CD4-positive, alpha-beta T cell treated with Interleukin-4 for 1 hour (primary cell): ENCODE measurements at places on chromosomes 2 and 18.

DNA sequence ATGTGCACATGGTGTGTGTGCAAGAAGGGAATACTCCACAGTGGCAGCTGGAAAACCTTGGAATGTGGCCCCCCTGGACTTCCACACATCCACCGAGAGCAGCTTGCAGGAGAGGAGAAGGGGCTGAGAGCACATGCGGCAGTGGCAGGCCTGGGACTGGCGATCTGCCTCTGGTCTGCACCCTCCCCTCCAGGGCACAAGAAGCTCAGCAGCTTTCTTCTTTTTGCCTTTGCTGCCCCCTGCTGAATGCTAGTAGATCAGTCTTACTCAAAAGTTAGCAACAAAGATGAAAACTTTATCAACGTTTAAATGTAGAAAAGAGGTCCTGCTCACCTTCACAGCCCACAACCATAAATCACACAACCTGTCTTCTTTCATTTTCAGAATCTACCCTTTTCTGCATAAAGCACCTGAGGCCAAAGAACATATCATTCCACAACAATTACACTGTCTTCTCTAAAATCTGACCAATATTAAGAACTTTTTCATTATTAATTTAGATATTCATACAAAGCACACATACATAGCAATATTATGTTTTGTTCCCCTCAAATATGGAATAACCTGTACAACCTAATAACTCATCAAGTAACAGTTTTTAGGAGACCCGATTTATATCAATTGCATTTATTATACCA, 34.6 kb downstream of the TGFBRAP1 start:
- DNase-seq, result peak; percentile 25

DNA sequence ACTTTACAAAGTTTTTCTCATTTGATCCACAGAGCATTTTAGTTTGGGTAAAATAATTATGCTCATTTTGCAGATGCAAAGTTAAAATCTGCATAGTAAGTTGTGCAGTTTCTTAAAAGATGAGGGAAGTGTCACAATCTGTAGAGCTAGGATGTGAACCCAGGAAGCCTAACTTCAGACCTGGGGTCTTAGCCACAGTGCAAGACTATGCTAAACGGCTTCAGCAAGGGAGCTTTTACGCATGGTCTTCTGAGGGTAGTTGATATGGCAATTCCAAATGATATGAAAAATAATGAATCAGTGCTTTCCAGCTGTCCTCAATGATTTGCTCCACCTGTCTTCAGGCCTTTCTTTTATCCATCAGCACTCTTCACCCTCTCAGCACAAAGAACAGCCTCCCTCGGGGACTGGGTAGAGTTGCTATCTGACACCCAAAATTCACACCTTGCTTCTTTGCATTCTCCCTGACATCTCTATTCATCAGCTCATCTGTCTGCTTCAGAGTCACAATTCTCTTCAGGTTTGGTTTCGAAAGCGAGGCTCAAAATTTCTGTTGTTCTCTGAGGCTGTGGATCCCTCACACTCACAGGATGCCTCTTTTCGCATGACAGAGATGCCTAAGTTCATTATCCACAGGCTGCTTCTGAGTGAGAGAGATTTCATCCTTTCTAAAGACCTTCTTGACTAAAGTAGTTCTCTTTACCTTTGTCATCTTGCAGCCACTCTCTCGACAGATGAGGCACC, 302.5 kb downstream of the NRXN1 start:
- no peak for DNase-seq

- no peak for DNase-seq
These were observed 144.3 kb downstream of the DTNB start for GRCh38 chr2:25529034-25529433.

GRCh38 chr2:11357428-11357972, 13.1 kb upstream of the ROCK2 start:
- DNase-seq, result no peak

- DNase-seq, result no peak
These were observed 766.9 kb upstream of the ZEB2 start for GRCh38 chr2:145286716-145287275.

- DNase-seq, result no peak
These were observed 219.8 kb downstream of the SH3BP4 start for GRCh38 chr2:235171550-235172031.

DNA sequence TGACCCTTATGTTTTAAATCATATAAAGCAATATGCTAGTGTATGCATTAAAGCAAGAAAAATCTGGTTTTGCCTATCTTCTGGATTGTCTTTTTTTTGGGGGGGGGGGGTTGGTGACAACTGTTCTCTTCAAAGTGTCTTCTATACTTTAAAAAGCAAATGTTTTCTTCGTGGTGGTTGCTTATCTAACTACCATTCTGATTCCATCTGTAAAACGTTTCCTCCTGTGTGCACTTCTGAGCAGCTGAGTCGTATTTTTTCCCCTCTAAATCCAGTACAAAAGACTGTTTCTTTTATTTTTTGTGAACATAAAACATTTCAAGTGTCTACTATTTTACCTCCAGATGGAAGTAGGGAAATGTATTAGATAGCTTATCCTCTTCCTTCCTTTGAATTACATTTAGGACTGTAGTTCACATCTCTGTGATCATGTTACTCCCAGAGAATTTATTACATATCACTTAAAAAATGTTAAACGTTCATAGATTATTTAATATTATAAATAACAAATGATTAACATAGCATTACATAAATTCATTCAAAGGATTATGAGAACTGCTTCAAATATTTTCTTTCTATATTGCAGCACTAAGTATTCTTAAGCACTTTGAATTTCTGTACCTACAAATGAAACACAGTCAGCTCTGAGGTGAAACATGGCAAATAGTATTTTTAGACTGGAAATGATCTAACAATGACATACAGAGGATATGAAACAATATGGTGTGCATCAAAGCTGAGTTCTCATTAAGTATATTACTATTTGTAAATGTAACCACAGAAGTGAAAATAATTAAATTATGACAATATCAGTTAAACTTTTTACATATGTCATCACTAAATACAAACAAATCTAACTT, 56.4 kb downstream of the SCN3A start:
- DNase-seq, result no peak

DNA sequence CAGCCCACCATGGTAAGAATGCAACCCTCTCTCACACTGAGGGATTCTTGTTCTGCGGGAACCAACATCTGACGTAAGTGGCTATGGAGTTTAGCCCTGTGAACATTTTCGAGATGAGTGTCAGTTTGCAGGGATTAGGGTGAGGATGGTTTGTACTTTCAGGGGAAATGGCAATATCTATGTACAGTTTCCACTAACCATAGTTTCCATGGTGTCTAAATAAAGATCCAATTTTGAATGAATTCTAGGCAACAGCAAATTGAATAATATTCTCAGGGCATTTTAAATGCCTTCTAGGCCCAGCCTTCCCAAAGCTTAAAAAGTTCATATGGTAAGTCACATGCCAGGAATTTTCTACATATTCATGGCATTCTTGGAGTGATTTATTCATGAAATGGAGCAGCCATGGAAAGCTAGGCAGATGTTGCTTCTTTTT, 105.4 kb upstream of the MMADHC start:
- no peak for DNase-seq

GRCh38 chr2:201260302-201260800, at the start of gene CASP8:
TSS of gene CASP8 (plus strand) at chr2:201260536. CDS start at chr2:201266487, 5,951 bp downstream.
- peak; percentile 85 for DNase-seq

DNA sequence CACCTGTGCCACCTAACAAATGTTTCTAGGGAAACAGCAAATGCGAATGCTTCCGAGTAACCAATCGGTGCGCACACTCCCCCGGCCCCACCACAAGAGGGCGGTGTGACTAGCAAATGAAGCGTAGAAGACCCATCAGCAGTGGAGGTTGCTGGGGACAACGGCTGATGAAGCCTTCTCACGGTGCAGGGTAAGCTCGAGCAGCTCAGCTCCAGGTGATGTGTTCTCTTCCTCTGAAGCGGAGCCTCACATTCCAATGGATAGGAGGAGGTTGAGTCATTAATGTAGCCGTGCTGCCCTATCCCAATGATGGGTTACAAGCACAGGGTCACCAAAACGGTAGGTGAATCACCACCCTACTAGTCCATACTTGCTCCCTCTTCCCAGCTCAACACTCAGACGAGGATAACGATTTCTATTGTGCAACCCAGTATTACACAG, 127.6 kb upstream of the TWIST2 start:
- no peak for DNase-seq

DNA sequence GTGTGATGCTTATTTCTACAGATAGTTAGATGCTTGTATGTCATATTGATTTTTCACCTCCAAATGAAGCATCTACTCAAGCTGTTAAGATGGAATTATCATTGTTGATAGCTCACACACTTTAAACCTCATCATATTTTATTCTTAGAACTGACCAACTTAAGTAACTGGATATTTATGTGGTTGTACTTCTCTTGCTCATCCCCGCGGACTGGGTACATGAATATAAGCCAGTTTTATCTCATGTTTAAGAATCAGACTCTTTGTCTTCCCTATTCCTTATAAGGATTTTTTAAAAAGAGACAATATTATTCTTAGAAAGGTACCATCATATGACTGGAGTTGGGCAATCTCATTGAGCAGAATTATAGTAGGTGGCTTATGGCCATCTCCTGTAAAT, 358.7 kb downstream of the DSC3 start:
- no peak for DNase-seq

DNA sequence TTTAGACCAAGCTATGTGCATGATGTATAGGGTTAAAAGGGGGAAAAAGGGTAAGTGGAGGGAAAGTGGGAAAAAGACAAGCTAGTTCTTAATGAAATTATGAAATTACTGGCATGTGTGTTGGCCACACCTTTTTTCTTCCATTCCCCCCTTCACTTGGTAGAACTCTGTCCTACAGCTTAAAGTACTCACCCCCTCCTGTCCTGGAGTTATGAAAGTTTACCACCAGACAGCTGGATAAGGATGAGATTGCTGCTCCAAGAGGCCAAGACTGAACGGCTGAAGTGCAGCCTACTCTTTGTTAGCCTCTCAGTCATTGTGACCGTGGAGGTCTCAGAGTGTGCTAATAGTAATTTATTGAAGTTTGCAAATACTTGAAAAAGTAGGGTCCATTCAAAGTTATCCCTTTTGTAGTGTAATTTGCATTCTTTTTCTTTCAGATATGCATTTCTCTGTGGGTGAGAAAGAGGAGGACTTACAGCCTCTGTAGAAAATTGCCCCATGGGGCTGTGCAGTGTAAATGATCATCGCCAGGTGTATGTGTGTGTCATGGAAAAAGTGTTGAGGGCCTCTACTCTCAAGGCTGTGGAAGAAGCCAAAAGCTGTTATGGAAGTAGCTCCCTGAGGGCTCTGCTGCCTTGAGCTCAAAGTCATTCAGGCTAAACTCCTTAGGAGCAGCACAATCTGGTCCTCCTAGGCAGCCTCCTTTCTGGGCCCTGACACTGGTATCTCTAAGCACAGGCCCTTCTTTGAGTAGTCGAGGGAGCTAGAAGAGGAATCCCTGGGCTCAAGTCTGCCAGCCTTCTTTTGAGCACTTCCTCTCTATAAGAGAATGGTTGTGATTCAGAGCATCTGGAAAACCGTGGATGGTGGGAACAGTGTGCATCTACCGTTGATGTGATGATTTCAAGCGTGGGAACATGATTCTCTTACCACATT, 46.2 kb downstream of the LHCGR start:
- DNase-seq, result no peak

- DNase-seq, result no peak
These were observed 33.4 kb downstream of the MYCN start for GRCh38 chr2:15973481-15974401.

DNA sequence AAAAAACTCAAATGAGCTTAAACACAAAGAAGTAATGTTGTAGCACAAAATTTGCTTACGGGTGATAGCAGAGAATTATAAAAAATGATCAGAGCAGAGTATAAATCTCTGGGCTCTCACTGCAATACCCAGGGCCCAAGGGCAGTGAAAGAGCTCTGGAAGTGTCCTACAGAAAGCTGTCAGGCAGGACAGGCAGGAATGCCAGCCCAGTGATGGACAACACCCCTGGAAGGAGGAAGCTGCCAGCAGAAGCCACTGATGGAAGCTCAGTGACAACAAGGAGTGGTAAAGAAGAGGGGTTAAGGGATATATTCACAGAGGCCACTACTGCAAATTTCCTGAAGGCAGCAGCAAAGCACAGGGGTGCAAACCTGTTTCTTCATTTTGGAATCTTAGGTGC, 214.9 kb downstream of the L3MBTL4 start:
- no peak for DNase-seq

DNA sequence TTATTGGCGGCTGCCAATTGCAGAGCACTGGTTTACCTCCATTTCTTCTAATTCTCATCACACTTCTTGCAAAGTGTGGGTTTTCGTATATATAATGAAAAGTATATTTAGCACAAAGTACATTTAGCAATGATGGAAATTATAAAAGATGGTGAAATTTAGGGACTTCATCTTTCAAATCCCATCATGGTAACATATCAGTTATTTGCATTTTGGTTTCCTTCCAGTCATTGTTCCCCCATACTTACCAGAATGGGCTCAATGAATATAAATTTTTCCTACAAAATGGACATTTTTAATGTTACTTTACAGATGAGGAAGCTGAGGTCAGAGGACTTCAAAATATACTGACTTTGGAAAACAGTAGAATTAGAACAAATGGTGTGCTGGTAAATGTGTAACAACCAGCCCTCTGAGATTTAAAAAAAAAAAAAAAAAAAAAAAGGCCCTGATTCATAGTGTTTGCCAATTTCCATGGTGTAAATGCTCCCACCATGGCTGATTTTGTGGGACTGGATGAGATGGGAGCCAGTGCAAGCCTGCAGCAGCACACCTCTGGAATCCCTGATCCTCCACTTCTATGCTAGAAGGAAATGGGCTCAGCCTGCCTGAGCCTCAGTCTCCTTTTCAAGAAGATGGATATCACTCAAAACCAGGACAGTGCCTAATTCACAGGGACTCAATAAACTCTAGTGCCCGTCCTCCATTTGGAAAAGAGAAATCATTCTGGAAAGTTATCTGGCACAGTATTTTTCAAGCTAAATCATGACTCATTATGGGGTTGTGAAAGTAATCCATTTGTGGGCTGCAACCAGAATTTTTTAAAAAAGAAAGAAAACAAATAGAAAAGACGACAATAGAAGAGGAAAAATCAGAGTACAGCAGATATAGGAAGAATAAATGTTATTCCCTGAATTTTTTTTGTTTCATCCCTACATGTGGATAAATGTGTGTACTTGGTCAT, 34.0 kb downstream of the LBH start:
- no peak for DNase-seq

DNA sequence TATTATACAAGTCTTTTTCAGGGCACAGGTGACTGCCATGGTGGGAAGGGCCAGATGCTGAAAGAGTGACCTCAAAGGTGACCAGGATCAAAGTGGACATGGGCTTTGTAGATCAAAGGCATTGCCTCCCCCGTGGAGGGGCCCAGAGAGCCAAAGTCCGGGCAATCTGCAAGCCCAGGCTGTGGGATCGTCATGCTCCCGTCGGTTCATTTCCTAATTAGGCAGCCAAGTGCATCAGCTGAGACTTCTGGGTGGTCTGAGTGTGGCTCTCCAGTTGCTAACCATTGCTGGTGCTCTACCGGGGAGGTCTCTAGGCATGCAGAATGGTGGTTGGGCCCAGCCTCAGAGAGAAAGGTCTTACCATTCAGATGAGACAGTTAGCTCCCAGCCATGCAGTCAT, 61.6 kb downstream of the TRIB2 start:
- no peak for DNase-seq
